Substantia nigra (tissue), 51 donors: ENCODE measurements at places on chromosomes 1 and 21.

- DNase-seq: no peak
Observed at GRCh38 chr1:153400244-153400643, 9.4 kb upstream of the S100A8 start.

GRCh38 chr21:35868005-35868868 is 192.1 kb downstream of the SETD4 start:
- no peak for DNase-seq

GRCh38 chr1:201169203-201169602 is 14.9 kb upstream of the TMEM9 start:
- DNase-seq: no peak

DNA sequence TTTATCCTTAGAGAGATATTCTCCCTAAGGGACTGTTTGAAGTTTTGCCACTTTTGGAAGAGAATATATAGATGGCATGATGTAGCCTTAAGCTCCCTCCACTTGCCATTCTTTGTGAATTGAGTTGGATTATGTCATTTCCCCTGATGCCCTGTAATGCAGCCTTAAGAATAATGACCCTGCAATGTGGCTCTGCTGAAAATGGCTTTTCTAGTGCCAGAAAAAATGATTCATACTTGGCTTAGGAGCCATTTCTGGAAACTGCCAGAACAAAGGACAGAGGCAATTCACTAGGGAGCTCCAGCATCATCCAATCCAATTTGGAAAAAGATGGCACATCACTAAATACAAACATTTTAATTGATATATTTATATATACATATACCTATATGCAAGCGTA is 265.3 kb downstream of the SPATA17 start:
- DNase-seq: no peak

DNA sequence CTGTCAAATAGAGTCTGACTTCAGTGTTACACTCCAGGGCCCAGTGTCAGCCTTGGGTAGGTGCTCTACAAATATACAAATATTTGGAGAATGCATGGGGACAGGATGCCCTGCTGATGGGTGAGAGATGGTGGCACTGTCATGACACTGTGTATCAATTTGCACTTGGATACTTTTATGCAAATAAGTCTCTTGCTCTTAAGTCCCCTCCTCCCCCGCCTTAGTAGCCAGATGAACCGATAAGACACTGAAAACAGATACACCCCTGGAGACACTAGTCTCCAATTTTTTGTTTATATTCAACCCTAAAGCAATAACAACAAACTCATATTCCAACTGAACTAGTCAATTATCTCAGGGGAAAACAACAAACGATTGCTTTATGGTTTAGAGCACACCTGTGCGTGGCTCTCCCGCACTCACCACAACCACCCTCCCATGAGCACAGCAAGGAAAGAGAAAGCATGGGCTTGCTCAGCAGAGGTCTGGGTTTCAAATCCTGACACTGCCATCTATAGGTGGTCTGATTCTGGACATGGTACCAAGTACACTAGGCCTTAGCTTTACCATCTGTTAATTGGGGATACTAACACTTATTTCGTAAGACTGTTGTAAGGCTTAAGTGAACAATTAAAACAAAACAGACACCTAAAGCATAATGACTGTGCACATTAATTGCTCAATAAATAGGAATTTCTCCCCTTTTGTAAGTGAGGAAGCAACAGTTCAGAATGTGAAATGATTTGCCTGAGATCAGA is 50.3 kb downstream of the HIVEP3 start:
- DNase-seq: no peak

DNA sequence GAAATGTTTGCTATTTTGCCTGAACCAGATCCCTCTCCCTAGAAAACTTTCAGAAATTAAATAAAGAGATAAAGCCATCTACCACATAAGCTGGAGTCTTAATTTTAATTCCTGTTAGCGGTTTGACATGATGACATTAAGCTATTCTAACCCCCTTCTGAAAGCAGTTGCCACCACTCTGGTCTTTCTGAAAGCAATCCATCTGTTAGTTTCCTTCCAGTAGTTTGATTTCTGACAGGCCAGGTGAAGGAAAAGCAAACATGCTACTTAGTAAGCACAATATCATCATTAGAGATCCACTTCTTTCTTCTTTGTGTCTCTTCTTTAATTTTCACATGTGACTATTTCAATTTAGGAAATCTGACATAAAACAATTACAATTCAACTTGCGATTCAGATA is 39.9 kb downstream of the RGL1 start:
- DNase-seq: no peak

DNA sequence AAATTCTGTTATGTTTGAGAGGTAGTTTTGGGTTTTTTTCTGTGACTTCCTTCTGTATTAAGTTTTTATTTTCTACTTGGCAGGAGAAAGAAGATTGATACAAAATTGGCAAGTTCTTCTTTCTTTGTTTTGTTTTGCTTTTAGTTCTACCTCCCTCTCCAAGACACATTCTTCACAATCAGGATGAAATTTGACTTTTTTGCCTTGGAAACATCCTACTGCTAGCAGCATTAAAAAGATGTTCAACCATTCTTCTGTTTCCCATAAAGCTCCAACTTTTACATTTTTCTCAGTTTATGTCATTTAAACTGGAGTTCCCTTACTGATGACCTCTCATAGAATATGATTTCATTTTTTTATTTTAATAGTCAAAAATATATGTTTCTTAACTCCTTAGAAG is 234.8 kb downstream of the NCAM2 start:
- no peak for DNase-seq

GRCh38 chr1:156489166-156489934 is 11.2 kb downstream of the MEF2D start:
- DNase-seq: peak; percentile 46

DNA sequence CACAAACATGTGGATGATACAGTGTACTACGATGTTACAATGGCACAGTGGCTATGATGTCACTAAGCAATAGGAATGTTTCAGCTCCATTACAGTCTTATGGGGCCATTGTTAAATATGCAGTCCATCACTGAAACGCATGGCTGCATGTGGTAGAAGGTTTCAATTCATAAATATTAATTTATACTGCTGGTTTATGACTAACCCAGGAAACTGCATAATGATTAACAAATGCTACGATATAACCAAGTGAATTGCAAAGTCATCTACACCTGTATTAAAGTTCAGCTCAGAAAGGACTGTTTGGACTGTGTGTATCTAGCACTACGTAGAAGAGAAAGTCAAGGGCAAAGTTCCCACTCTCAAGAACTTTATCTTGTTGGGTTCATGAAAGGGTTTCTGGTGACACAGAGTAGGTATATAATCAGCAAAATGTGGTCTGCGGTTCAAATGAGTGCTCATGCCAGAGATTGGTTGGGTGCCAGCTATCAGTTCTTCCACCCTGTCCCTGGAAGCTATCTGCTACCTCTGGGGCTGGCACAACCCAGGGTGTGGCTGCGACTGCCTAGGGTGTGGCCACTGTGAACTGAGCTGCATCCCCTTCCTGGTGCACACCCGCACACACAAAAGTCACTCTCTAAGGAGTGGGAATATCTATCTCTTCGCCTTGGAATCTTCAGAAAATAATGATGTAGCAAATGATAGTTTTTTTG is 14.8 kb downstream of the MGST3 start:
- DNase-seq: no peak

DNA sequence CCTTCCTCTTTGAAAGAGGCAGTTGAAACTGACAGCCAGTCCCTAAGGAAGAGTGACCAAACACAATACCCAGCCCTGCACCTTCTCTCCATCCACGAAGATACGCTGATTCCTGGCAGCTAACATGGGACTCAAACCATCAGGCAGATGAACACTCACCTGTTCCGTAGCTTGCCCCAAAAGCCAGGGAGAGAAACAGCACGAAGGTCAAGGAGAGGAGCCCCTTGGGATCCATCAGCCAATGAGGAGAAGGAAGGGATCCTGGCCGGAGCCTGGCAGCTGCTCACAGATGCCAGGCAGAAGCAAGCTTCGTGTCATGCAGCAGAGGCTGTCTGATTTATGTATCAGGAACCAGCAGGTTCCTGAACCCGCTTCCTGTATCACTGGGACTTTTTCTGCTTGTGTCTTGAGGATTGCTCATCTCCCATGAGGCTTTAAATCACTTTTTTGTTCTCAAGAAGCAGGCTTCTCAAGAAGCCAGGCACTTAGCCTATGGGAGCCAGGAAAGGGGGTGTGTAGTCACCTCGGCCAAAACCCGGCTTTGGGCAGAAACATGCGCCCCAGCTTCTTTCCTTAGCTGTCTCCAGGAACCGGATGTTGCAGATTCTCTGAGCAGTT is at the start of gene SLAMF1:
Gene SLAMF1, minus strand, starts transcription at position 334 of the 618 bp plus-strand sequence. Its CDS starts 99 bp downstream, at position 235.
- no peak for DNase-seq

- DNase-seq: no peak
Observed at GRCh38 chr1:211822677-211823407, 7.7 kb downstream of the LPGAT1 start.

DNA sequence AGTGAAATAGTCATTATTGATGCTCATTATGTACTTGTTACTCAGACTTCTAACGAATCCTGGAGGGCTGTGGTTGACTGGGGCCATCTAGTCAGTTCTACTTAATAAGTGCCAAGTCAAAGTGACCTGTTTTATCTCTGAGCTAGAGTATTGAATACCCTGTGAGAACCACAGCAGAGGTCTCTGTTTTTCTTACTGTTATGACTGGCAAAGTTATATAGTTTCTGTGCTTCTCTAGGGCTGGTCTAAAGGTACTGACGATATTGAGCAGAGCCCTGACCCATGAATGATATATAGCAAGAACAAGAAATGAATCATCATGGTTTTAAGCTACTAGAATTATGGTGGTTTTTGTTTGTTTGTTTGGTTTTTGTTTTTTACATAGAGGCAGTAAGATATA is 555.8 kb downstream of the PLA2G4A start:
- no peak for DNase-seq

GRCh38 chr1:25425098-25426085 is 4.8 kb upstream of the RHCE start:
- DNase-seq: no peak

- DNase-seq: peak; percentile 28
Observed at GRCh38 chr21:33029975-33030461, 4.3 kb downstream of the OLIG2 start.

GRCh38 chr1:93658188-93658587 is 23.4 kb downstream of the BCAR3 start:
- DNase-seq: no peak

GRCh38 chr21:32957545-32957944 is 68.2 kb upstream of the OLIG2 start:
- DNase-seq: no peak

DNA sequence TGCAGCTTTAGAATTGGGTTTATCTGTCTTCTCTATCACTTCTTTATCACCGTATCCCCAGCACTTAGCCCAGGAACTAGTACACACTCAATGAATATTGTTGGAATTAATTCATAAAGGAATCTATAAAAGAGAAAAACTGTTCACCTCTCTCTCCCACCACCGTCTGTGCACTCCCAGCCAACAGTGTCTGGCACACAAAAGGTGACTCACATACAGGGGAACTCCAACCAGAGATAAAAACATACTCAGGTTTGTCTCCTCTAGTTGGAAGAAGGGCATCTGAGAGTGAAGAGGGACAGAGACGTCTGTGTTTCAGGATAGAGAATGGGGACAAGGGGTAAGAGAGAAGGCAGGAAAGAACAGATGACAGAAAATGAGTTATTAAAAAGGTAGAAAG is 10.0 kb downstream of the ITLN1 start:
- DNase-seq: no peak

DNA sequence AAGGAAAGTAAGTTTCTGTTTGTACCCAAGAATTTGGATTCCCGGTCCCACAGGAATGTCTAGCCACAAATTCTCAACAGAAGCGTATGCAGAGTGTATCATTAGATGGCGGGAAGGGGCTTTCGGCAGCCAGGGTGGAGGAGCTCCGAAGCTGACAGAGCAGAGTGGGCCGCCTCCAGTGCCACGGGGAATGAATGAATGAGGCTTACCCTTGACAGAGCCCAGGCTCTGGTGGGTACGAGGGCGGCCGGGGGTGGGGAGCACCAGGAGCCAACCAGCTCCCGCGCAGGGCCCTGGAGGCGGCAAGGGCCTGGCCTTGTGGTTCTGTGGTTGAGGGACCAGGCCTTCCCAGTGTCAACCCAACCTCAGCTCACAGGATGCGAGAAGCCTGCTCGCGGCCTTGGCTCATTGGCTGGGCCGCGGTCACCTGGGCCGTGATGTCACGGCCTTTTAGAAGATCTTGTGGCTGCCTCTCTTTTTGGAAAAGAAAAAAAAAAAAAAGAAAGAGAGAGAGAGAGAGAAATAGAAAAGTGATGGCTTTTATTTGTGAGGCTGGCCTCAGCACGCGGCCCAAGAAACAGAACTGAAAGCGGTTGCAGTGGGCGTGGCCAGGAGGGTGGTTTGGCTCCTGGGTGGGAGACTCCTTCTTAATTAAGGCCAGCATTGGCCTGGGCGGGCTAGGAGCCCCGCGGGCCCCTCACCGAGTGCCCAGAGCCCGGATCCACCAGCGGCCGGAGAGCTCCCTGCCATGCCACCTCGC is 34.9 kb upstream of the RUNX3 start:
- DNase-seq: no peak

GRCh38 chr1:231068762-231069161 is 28.7 kb upstream of the FAM89A start:
- DNase-seq: no peak

DNA sequence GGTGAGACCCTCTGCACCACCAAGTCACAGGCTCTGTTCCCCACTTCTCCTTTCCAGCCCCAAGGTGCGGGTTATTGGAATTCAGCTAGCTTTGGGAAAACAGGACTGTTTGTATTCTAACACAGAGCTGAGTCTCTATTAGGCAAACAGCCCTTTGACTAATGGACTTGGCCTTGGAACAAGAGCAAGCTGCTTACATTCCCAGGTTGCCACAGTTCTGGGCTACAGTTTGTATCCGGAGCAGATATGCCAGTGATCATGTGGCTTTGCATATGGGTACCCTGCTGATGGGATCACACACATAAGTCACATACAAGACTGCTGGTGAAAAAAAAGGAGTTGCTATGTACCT is 110.5 kb upstream of the COA6 start:
- no peak for DNase-seq

DNA sequence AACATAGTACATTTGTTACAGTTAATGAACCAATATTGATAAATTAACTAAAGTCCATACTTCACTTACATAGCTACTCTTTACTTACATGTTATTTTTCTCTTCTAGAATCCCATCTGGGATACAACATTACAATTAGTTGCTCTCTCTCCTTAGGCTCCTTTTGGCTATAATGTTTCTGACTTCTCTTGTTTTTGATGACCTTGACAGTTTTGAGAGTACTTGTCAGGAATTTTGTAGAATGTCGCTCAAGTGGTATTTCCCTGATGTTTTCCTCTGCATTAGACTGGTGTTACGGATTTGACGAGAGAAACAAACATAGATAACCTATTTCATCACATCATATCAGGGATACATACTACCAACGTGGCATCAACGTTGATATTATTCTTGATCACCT is 925.4 kb upstream of the TMPRSS15 start:
- DNase-seq: no peak
